ENCODE measurements at places on chromosomes 4 and X.
A peak's percentile ranks its signal among the peaks of the same experiment; 100 is the strongest.

- no peak for DNase-seq
Measured at GRCh38 chr4:179163147-179163546, 1720.9 kb upstream of the AGA start.

GRCh38 chr4:111641813-111642579 is 503.3 kb upstream of the FAM241A start:
- DNase-seq: no peak

DNA sequence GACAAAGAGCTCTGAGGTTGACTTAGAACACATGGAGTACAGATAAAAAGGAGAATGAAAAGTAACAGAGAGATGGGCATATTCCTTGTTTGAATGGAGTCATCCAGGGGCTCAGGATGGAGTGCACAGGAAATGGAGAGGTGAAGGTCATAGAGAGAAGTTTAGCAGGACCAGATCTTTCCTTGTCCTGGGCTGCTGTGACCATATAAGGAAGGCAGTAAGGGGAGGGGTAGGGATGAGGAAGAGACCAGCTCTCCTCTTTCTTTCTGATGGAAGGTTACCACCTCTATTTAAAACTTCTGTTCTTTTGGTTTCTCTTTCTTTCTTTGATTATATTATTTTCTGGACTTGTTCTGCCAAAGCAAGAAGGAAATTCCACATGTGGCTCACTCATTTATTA is 27.0 kb downstream of the AR start:
- no peak for DNase-seq

DNA sequence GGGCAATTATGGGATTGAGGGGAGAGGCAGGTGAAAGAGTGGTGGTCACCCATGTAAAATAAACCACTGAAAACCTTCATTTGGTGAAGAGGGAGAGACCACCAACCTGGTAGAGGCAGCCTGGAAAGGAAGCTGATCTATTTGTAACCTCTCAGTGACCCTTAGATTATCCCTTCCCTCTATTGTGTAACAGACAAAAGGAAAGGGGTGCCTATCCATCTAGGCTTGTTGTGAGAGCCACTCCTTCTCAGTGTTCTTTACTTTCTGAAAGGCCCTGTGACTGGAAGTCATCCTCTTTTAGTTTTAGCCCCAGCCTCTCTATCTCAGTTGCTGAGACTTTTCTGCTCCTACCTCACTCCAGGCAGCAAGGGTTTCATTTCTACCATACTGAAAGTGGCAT is 142.4 kb downstream of the TMEM164 start:
- DNase-seq: no peak

GRCh38 chrX:95383778-95384177 is 1300.9 kb upstream of the DIAPH2 start:
- DNase-seq: no peak

- DNase-seq: no peak
Measured at GRCh38 chr4:151409470-151410313, 716 bp downstream of the FHIP1A start.

- DNase-seq: peak; percentile 35
Measured at GRCh38 chr4:110197529-110198042, 829 bp downstream of the ELOVL6 start.

DNA sequence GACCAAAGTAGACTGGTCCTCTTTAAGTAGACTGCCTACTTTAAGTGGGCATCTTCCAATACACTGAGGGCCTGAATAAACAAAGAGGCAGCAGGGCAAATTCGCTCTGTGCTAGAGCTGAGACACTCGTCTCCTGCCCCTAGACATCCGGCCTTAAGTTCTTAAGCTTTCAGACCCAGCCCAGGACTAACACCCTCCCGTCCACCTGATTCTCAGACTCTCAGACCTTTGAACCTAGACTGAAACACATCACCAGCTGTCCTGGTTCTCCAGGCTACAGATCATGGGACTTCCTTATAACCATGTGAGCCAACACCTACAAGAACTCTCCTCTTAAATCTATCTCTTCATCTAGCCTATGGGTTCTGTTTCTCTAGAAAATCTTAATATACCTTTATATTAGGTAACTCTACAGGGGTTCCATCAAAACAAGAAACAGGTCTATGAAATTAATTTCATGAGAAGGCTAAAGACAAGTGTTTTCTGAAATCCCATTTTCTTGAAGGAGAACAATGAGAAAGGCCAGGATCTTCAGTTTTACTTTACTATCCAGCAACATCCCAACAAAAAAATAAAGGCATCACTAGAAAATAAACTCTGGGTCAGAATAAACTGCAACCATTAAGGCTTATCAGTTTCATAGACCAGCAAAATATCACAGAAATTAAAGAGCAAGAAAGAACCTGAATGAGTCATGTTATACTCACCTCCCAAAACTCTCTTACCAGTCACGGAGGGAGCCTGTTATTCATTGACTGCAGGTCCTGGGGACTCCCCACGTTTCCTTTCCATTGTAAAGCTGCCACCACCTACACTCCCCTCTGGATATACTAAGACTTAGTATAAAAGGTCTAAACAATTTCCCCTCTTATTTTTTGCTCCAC is 14.8 kb downstream of the ADGRA3 start:
- peak; percentile 35 for DNase-seq

DNA sequence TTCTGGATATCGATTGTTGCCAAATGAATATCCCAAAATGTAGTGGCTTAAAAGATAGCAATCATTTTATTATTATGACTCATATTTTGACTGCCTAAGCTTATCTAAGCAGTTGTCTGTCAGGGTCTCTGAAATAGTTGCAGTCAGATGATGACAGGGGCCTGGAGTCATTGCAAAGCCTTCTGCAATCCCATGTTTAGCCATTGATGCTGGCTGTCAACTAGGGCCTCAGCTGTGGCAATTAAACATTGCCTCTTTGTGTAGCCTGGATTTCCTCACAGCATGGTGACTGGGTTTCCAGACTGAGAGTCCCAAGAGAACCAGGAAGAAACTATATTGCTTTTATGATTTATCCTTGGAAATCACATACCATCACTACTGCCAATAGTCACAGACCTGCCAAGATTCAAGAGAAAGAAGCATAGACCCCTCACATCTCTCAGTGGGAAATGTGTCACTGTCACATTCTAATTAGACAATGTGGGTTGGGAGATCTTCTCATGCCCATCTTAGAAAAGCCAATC is 227.3 kb upstream of the NOCT start:
- DNase-seq: no peak

GRCh38 chr4:88610771-88611170 is 18.5 kb downstream of the HERC3 start:
- DNase-seq: no peak

GRCh38 chrX:122135070-122135469 is 1049.0 kb upstream of the GRIA3 start:
- DNase-seq: no peak

GRCh38 chr4:30904588-30904987 is 184.4 kb downstream of the PCDH7 start:
- no peak for DNase-seq

DNA sequence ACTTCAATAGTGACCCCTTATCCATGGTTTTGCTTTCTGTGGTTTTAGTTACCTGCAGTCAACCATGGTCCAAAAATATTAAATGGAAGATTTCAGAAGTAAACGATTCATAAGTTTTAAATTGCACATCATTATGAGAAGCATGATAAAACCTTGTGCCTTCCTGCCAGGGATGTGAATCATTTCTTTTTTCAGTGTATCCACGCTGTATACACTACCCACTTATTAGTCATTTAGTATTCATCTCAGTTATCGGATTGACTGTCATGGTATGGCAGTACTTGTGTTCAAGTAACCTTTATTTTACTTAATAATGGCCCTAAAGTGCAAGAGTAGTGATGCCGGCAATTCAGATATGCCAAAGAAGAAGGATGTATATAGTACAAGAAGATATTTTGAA is 37.7 kb upstream of the TASL start:
- no peak for DNase-seq

DNA sequence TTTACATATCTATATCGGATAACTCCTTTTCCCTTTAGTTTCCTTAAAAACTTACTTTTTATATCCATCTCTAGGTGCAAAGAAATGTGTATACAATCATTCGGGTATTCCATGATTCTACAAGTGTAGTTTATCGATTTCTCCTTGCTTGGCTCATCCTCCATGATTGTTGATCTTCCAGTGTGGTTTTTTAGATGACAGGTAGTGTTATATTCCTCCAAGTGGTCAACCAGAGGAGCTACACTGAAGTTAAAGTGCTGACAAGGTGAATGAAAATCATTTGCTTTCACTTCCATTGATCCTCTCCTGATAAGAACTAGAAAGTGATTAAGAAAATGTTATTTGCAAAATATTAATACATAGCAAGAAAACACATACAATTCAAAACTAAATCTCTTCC is 38.5 kb downstream of the TMEM156 start:
- no peak for DNase-seq

DNA sequence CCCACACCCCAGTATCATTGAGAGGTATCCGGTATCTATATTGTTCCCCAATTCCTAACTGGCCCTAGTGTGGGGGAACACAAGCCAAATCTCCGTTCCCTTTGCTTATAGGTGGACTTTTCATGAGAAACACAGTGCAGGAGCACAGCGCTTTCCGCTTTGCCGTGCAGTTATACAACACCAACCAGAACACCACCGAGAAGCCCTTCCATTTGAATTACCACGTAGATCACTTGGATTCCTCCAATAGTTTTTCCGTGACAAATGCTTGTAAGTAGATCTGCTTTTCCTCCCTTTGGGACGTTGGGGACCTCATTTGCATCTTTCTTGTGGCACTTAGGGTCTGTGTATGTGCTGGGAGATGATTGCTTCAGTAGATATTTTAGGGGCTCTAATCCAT is 1.6 kb downstream of the GRIA3 start:
- DNase-seq: no peak

GRCh38 chr4:105248613-105249012 is 101.9 kb downstream of the TET2 start:
- no peak for DNase-seq

DNA sequence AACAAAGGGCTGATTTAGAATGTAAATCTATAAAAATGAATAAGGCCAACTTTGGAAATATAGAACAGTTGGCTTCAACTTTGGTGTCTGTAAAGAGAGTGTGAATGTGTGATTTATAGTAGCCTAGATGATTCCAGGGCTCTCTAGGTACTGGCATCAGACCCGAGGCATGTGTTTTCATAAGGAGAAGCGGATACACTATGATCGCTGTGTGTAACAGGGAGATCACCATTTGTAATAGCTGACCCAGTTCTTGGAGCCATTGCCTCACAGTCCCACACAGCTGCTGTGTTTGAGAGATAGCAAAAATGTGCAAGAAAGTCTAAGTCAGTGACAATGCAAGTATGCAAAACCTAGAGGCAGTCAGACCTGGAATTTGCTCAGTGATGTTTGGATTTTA is 135.1 kb downstream of the REPS2 start:
- DNase-seq: no peak

DNA sequence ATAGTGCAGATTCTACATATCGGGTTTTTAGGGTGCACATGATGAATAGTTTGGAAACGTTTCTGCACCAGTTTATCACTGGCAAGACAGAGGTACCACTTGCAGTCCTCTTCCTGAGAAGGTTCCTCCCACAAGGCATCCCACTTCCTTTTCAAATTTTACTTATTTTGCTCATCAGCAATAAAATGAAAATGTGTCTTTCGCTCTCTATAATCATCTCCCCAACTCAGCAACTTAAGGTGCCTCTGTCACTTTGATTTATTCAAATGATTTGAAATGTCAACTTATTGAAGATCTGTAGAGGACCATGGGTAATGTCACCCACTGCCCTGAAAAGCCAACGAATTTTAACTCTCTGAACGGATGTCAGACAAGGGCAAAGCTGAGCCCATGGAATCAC is 53.2 kb downstream of the VGLL1 start:
- DNase-seq: no peak

GRCh38 chrX:138945219-138945618 is 233.7 kb upstream of the FGF13 start:
- DNase-seq: no peak

- no peak for DNase-seq
Measured at GRCh38 chr4:152942346-152942745, 6.2 kb downstream of the FHDC1 start.

- DNase-seq: no peak
Measured at GRCh38 chr4:174681723-174682300, 147.2 kb downstream of the GLRA3 start.

GRCh38 chr4:15482842-15483241 is 13.2 kb downstream of the CC2D2A start:
- no peak for DNase-seq

GRCh38 chrX:40168480-40169011 is 70.8 kb upstream of the BCOR start:
- DNase-seq: no peak

GRCh38 chrX:19649226-19649995 is 134.1 kb upstream of the MAP3K15 start:
- DNase-seq: no peak

DNA sequence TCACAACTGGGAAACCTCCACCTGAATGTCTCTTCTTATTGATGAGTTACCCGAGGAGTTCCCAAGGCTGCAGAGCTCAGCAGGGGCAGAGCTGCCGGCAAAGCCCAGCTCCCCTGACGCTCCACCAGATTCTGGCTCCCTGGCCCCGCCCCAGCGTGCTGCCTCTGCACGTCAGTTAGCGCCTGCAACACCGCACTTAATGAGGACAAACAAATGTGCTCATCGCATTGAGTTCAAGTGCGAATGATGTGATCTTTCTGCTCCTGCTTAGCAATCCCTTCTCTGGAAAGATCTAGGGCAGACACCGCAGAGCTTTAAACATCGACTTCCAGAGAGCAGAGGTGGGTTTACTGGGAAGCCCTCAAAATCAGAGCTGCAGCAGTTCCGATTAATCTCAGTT is 55.5 kb upstream of the FBXW7 start:
- DNase-seq: no peak

DNA sequence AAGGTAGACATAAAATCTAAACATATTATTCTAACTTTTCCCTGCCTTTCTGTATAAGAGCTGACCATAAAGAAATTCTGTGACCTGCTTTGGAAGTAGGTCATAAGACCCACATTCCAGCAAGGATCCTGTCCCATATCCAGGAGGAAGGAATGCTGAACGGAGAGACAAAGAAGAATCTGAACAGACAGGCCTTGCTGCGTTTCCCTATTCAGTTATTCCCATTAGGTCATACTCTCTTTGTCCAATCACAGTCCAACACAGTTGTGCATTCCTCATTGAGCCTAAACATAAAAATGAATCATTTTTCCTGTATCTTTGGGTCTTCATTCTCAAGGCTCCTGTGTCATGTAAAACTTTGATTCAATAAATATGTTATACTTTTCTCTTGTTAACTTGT is 287.6 kb upstream of the TAPT1 start:
- no peak for DNase-seq

- DNase-seq: no peak
Measured at GRCh38 chrX:124018023-124018422, 56.5 kb downstream of the STAG2 start.

DNA sequence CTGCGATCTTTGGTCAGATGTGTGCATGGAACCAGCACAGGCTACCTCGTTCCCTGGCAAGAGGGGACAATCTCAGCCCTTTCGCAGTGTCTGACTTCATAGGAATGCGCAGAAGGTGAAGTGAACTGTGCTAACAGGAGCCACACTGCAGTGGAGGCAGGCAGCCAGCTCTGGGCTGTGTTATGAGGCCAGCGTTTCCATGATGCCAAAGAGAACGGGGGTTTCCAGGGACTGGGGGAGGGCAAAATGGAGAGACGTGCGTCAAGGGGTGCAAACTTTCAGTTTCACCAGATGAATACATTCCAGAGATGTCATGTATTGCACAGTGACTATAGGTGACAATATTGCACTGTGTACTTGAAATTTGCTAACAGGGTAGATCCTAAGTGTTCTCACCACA is 30.4 kb downstream of the CLDN34 start:
- peak; percentile 61 for DNase-seq
